Left ventricle myocardium inferior (tissue), 1 donor: ENCODE measurements at places on chromosomes 16 and 17.

DNA sequence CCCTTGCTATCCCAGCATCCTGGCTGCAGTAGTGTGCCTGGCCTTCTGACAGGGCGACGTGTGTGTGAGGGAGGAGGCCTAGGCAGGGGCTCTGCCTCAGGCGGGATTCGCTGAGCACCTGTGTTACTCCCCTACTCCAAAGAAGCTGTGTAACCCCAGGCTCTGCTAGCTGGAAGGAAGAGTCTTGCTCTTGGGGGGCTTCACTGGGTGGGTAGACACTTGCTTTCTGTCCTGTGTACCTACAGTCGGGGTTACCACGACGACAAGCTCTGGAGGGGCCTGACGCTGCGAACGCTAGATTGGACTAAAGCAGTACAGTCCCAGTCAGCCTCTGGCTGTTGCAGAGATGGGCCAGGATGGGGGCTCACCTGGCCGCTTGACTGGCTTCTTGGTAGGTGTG is 9.5 kb downstream of the EXOC7 start:
- no peak for DNase-seq

DNA sequence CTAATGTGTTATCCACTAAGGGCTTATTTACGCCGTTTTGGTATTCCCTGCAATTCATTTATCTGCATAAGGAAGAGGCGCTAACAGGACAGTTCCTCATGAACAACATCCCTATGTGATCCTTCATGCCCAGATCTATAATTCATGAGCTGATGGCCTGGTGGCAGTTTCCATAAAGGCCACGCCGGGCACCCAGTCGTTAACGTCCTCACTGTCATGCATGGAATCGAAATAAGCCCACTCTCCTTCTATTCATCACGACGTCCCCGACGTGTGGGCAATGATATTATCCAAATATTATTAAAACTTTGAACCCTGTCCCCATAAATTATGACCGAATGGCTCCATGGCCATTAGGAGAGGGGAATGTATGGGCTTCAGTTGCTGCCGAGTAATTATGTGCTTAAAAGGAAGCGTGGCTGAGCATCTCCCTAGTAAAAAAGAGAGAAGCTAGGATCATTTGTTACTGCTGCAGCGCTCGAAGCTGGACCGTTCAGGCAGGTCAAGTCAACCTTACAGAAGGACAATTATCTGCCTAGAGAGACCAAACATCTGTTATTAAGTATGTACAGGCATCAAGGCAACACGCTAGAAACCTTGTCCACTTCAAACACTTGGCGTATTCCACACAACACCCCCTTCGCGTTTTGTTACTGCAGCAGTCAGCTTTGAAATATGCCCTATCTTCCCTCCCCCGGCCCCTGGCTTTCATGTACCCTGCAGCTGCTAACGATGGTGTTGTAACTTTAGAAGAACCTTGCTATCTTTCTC is 94.0 kb upstream of the SALL1 start:
- DNase-seq, result no peak

- no peak for DNase-seq
These were observed 49.7 kb downstream of the EPN2 start for GRCh38 chr17:19286751-19287341.

GRCh38 chr17:69711541-69711940 is 297.0 kb downstream of the MAP2K6 start:
- DNase-seq, result no peak

DNA sequence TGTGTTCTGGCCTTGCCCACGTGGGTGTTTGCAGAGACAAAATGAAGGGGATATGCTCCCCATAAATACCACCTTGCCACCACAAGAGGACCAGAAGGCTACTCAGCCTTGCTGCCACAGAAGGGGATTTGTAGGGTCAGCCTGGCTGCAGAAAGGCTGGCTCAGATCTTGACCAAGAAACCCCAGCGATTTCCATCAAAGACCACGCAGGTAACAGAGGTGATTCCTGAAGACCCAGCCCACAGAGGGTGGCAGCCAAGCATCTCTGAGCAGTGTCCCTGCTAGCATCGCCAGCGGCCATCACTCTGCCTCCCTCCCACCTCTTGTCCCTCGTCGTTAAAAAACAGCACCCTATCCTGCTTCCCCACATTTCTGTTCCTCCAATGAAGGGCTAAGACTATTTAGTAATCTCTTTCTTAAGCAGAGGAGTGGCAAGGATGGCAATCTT is 54.9 kb downstream of the BEAN1 start:
- no peak for DNase-seq

DNA sequence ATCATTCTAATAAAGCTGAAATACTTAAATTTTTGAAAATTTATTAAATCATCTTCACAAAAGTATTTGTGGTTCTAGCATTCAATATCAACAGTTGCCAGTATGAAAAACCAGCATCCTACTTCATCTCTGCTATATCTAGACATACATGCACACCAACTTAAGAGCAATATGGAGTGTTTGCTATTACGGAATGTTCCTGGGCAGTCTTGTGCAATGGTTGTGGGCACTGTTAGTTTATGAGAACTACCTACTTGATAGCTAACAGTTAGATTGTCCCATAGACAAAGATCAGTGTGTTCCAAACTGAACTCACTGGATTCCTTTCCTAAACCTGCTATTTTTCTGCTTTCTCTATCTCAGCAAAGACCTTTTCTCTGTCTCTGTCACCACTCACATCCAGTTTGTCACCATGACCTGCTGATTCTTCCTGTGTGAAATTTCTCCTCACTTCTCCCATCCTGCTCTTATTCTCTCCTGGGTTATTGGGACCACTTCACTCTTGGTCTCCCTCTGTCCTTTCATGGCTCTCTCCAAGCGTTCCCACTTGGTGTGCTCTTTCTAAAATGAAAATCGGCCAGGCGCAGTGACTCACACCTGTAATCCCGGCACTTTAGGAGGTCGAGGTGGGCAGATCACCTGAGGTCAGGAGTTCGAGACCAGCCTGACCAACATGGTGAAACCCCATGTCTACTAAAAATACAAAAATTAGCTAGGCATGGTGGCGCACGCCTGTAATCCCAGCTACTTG is 27.7 kb downstream of the CNTROB start:
- DNase-seq, result no peak

DNA sequence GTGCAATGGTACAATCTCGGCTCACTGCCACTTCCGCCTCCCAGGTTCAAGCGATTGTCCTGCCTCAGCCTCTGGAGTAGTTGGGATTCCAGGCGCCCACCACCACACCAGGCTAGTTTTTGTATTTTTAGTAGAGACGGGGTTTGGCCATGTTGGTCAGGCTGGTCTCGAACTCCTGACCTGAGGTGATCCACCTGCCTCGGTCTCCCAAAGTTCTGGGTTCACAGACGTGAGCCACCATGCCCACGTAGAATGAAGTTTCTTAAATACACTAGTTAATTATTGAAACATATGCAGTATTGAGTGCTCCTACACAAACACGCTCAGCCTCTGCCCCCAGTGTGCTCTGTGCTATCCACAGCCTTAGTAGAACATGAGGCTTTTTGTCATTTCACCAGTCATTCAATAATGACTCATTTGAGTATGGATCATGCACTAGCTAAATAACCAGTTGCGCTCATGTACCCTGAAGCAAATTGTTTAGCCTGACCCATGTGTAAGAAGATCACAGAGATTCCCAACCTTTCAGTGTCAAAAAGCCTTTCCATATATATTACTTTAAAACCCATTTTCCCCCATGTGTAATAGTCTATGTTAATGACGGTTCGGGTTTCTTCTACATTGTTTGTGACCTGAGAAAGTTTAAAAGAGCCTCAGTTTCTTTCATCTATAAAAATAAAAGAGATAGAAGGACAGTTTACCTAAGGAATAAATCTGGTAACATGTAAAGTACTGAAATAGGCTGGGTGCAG is 49.7 kb downstream of the TUBD1 start:
- DNase-seq, result no peak

GRCh38 chr17:42051645-42052044 is 1.2 kb upstream of the C17orf113 start:
- no peak for DNase-seq

- no peak for DNase-seq
These were observed 225.6 kb downstream of the MSI2 start for GRCh38 chr17:57481910-57482391.

GRCh38 chr16:55508271-55508921 is 476 bp upstream of the LPCAT2 start:
- DNase-seq, result no peak

DNA sequence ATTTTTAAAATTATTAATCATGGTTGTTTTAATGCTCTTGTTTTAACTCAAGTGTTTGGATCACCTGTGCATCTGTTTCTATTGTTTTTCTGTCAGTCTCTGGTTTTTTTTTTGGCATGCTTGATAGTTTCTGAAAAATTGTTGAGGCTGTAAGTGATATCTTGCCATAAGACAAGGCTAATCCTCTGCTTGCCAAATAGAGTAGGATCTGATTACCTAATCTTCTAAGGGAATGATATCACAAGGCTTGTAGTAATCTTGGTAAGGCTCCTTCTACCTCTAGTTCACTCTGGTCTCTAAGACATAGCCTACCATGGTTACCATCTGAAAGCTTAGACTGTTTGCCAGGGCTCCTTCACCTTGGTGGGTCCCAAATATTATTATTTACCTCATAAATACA is 81.0 kb downstream of the ATF7IP2 start:
- no peak for DNase-seq

- DNase-seq, result no peak
These were observed 6.6 kb upstream of the PIK3R6 start for GRCh38 chr17:8873801-8874715.

GRCh38 chr17:71251276-71251675 is 869.5 kb upstream of the SOX9 start:
- DNase-seq, result no peak

DNA sequence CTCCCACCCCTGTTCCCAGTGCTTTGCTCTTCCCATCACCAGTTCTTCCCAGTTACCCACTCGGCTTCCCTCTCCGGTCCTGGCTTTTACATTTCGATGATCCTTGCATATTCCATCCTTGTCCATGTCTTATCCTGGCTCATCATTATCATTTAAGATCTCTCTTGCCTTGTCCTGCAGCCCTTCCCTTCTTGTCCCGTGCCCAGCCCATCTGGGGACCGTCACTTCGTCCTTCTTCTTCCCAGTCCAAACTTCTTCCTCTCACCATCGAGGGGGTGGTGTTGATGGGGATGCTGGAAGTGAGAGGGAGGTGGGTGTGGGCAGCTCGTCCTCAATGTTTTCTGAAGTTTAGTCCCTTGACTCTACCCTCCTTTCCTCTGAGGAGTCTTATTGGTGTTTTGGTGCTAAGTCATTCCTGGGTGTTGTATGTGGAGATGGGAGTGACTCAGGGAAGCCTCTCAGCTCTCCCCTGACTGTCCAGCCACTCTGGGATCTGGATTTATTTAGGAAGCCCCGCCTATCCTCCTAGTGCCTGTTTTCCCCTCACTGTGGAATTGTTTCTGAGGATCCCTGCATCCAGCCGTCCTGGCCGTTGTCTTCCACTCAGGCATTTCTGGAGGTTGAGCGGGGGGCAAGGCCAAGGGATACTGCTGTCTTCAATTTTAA is 975 bp downstream of the SNX29 start:
- DNase-seq, result no peak

GRCh38 chr17:61414936-61415251 is 15.3 kb downstream of the TBX2 start:
- DNase-seq, result no peak

- no peak for DNase-seq
These were observed 36.0 kb downstream of the ITFG1 start for GRCh38 chr16:47424846-47425245.

DNA sequence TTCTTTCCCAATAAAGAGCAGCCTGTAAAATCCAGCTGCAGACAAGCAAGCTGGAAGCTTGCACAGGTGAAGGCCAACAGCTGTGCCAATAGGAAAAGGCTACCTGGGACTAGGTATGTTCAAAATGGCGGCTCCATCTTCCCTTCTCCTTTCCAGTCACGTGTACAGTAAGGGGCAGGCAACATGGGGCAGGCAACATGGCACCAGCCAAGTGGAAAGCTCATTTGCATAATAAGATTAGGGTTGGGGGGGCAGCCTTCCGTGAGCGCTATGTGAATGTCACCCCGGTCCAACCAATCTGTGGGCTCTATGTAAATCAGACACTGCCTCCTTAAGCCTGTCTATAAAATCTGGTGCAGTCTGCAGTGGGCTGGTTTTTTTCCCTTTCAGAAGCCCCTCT is 31.3 kb downstream of the TVP23A start:
- no peak for DNase-seq

- no peak for DNase-seq
These were observed 66.5 kb upstream of the LGALS9 start for GRCh38 chr17:27564463-27564862.

GRCh38 chr17:73642659-73643000 is 1.6 kb downstream of the SDK2 start:
- DNase-seq, result no peak

DNA sequence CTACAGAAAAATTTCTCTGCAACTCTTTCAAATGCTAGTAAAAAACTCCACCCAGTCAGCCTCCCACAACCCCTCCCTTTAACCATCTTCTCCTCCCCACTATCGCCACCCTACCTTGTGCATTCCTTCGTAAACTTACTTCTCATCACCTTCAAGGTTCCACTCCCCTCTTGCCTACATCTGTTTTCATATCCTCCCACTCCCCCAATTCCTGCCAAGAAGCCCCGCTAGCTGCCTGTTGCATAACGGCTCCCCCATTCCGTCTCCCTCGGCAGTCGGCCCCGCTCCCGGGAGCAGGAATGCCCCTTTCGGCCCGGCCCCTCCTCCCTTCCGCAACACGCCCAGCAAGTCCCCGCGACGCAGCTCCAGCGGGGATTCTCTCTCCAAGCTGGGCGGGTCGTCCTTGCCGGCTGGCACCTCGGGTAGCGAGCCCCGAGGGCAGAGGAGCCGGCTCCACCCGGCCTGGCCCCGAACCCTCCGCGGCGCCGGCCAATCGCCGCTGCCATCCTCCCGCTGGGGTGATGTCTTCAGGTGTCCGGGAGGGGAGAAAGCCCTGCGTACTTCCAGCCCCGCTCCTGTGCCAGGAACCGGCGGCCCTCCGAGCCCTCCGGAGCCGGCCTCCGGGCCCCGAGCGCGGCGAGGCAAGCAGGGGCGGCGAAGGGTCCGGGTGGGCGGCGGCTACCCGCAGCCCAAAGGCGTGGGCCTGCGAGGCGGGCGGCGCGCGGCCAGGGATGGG is 1.5 kb downstream of the PHLPP2 start:
- peak; percentile 70 for DNase-seq

DNA sequence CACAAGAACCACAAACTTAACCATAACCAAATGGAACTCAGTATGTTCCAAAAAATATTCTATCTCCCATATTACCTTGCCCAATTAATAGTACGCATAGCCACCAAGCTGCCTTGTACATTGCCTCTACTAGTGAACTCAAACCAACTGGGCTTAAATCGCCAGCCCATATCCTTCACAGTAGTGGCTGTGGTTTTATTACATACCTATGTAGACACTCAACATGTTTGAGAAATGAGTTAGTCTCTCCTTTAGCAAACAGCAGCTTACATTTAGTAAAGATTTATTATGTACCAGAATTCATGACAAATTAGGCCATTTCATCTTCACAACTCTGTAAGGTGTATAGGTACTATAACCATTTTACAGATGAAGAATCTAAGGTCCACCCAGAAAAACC is 41.4 kb downstream of the GRB2 start:
- DNase-seq, result no peak

DNA sequence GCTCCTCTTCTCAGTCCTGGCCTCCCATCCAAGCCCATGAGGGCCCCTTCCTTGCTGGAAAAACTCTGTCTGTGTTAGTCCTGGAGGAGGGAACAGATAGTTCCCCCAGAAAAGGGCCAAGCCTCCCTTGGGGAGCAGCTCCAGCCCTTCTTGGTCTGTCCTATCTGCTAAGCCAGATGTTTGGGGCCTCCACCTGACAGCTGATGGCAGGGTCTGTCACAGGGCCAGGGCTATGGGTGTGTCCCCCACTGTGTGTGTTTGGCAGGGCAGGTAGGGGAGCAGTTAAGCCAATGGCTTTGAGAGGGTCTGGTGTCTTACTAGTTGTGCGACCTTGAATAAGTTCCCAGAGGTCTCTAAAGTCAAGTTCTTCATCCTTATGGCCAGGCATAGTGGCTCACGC is 13.6 kb upstream of the SLC4A1 start:
- no peak for DNase-seq
